ENCODE measurements at places on chromosomes 16 and 17.

- DNase-seq: no peak
Measured at GRCh38 chr16:17474037-17474436, 3.3 kb upstream of the XYLT1 start.

- no peak for DNase-seq
Measured at GRCh38 chr16:5374184-5374583, 276.6 kb upstream of the EEF2KMT start.

DNA sequence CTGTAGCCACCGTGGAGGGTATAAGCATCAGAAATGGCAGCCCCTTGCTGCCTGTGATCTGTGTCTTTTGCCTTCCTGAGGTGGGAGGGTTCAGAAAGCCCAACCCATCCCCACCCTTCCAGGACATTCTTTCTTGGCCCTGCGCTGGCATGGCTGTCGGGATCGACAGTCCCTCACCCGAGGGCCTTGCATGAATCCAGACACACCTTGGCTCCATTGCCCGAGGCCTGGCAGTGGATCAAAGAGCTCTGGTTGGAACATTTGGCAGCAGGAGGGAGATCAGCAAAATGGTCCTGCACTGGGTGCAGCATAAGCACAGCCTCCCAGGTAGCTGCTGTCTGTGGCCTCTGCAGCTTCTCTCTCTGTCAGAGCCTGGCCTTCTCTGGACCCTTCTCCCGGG lies 246.6 kb upstream of the MAF start:
- no peak for DNase-seq

- no peak for DNase-seq
Measured at GRCh38 chr17:41334385-41335305, 16.0 kb downstream of the KRT33A start.

- no peak for DNase-seq
Measured at GRCh38 chr17:82397449-82398335, 20.5 kb upstream of the HEXD start.

DNA sequence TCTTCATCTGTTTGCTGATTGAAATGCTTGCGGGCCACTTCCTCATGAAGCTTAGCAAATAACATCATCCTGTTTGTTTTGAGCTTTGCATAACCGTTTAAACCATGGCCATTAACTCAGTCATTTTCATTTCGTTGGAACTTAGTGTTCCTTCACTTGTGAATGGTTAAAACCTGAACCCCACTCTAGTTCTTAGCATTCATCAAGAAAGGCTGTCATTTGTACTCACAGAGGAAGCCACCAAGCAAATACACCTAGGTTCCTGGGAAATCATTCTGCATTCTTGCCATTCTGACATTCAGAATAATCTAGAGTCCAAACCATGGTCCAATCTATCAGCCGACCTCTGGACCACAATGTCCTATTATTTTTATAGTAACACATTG lies 8.4 kb upstream of the TAT start:
- no peak for DNase-seq

GRCh38 chr17:45828582-45829133 lies 16.0 kb upstream of the SPPL2C start:
- DNase-seq: no peak

DNA sequence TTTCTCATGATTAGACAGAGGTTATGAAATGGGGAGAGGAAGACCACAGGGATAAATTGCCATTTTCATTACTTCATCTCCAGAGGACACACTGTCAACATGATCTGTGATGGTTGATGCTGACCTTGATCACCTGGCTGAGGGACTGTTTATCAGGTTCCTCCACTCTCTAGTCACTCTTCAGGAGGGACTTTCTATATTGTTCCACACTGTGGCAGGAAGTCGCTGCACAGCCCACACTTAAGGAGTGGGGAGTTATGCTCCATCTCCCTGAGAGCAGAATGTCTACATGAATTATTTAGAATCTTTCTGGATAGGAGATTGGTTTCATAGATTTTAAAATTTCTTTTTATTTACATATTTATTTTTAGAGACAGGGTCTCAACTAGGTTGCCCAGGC lies 46.7 kb downstream of the CYB5B start:
- DNase-seq: no peak

- no peak for DNase-seq
Measured at GRCh38 chr17:9329251-9329921, 246.2 kb downstream of the STX8 start.

GRCh38 chr17:63495491-63495890 lies 18.6 kb downstream of the ACE start:
- no peak for DNase-seq

GRCh38 chr16:84725481-84726078 lies 25.8 kb downstream of the USP10 start:
- no peak for DNase-seq

DNA sequence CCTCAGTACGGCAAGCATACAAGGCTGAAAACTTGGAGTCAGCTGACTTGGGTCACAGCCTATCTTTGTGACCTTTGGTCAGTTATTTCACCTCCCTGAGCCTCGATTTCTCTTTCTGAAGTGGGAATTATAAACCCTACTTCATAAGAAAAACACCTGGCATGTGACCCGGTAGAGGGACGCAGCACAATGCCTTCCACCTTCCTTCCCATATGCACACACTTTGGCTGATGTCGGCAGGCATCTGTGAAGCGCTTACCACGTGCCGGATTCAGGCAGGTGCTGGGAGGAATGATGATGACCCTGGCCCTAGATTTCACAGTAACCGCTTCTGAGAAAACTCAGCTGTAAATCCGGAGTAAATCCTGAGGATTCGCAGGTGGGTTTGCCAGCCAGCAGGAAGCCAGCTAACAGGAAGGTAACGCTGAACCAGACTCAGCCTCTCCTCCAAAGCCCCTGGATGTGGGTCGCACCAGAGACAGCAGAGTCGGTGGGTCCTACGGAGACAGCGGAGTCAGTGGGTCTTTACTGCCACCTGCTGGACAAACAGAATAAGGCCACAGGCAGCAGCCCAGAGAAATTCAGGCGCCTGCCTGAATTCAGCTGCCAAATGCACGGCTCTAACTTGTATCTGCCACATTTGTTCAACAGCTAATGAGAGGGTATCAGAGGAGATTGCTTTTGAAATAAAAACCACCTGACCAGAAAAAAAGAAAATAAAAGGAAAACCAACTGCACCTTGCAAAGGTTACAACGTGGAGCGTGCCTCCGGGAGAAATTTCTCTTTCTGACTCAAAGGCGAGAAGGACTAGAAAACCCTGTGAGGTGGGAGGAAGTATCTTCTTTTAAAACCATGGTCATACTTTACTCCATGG lies 16.6 kb downstream of the COPRS start:
- DNase-seq: peak; percentile 48

DNA sequence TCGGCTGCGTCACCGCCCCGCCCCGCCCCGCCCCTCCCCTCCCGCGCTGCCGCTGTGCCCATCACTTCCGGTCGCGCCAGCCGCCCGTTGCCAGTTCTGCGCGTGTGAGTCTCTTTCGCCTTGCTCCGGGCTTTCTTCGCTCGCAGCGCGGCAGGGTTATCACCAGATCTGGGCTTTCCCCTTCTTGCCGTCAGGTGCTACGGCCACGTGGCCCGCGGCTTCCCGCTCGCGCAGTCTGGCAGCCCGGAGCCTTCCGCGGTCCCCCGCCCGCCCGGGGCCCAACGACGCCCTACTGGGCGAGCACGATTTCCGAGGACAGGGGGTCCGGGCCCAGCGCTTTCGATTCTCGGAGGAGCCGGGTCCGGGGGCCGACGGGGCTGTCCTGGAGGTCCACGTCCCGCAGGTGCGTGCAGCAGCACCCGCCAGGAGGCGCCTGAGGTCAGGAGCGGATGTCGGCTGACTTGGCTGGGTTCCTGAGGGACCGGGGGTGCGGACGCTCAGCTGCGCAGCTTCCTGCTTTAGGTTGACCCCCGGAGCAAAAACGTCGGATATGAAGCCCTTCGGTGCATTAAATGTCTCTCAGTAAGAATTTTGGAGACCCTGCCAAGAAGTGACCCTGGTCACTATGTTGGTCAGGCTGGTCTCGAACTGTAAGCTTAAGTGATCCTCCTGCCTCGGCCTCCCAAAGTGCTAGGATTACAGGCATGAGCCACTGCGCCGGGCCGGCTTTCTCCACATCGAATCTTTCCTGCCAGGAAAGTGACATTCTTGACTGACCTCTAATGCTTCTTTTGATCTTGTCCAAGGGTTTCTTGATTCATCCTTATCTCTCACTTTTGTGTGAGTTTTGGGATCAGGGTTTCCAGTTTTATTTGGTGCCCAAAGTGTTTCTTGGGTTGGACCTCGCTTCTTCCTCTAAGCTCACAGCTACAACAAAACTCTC lies at the start of gene METTL23:
TSS of gene METTL23 (plus strand) at position 64 of the 943 bp plus-strand sequence. CDS start 2,872 bp downstream, outside the sequence.
- peak; percentile 91 for DNase-seq

GRCh38 chr17:55996826-55997225 lies 156.4 kb upstream of the ANKFN1 start:
- no peak for DNase-seq

GRCh38 chr17:18184143-18185031 lies 759 bp downstream of the ALKBH5 start:
- DNase-seq: peak; percentile 80

GRCh38 chr17:64340557-64340956 lies 50.1 kb downstream of the PECAM1 start:
- no peak for DNase-seq

DNA sequence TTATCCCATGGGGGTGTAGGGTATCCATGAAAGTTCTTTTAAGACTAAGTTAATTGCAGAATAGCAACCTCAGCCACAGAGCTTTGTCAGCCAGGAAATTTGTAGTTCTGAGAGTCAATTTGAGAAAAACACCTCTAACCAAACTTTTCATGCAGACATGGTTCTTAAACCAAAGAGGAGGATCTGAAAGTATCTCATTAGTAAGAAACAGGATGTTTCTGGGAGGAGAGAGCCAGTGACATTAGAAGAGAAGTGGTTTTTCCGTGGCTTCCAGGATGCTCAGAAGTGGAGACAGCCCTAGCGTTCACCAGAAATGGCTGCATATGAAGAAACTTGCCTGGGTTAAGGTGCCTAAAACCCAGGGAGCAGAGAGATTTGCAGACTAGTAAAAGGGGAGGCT lies 7.9 kb downstream of the GNAO1 start:
- no peak for DNase-seq

Measured in erythroblast (primary cell).